Caudate nucleus (tissue), 63 donors: ENCODE measurements at places on chromosomes 4 and X.

DNA sequence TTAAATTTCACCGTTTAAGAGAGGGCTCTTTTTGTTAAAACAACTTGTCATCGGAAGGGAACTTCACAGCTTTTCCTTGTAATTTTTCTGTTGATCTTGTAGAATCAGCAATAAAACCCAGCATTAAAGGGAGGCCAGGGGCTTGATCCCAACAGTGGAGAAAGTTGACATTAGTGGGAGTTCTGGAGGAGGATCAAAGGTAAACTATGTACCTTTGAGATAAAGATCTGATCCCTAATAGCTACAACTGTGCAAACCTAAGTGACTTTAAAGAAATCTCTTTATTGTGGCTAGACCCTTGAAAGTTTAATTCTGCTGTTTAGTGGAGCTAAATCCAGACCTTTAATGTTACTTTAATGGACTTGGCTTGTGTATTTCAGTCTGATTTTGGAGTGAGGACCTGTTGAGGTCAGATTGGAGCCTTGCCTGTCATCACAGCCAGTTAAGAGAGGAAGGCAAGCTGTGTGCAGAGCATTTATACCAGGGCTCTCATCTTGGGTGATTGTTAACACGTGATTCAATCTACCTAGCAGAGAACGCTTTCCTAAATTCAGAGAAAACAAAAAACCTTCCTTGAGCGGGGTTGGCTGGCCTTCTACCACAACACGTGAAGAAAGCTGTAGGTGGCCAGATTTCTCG is 1.7 kb downstream of the DOCK11 start:
- DNase-seq = no peak

DNA sequence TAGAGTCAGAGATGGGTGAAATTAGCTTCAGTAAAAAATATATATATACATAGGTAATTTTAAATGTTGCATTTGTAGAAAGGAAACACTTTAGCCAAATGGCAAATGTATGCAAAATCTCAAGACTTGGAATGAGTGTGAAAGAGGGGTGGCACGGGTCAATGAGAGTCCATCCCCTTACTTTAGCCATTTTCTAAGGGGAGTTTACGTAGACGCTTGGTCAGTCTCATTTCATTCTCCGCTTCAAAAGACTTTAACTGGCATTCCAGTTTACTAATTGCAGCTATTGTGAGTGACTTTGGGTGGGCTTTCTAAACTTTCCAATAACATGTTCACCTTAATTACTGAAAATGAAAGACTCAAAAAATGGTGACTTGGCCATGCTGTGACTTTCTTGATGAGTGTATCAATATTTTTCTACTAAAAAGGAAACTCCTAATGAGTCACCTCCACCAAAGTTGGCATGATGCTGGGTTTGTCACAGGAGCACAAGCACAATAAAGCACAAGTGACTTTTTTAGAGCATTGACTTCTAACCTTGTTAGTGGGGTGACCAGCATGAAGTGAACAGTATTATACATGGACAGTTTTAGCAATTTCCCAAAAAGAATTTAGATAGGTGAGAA is 356.0 kb upstream of the RASGEF1B start:
- DNase-seq = no peak

GRCh38 chr4:152485726-152486276 is 50.1 kb downstream of the FBXW7 start:
- DNase-seq = no peak

DNA sequence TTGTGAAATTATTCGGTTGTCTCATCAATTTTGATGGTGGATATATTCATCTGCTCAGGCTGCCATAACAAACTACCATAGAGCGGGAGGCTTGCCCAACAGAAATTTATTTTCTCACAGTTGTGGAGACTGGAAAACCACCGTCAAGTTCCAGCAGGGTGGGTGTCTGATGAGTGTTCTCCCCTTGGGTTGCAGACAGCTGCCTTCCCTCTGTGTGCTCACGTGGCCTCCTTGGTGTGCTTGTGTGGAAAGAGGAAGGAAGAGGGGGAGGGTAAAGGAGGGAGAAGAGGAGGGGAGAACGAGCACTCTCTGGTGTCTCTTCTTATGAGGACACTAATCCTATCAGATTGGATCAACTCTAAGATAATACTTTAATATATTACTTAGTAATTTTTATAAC is 123.8 kb upstream of the TEX13D start:
- DNase-seq = no peak

DNA sequence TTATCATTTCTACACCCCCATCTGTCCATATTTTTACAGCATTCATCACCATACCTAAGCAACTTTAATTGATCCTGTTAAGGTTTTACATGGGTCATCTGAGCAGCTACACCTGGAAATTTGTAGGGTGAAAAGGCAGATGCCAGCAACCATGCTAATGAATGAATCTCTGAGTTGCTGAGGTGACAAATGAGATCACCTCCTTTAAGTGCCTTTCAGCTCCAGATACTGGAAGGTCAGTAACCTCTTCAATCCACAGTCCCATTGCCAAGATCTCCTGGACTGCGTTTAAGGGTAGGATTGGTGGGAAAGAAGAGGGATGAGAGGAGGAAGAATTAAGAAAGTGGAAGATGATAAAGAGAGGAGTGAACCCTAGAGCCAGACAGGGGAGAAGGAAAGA is 8.5 kb upstream of the BMP3 start:
- no peak for DNase-seq

DNA sequence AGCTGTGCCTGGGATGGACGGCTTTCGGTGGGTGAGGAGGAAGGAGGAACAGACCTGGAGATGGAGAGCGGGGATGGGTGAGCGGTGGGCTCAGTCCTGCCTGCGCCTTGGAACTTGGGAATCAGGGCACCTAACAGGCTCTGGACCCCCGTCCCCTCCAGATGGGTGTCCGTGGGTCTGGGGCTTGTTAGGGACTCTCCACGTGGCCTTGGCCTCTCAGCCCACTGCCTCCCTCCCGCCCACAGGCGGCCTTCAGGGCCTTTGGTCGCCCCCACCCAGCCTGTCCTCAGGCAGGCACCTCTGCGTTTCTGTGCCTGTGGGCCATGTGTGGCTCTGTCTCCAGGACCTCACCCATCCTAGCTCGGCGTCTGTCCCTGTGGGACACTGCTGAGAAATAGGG is 29.0 kb downstream of the TRMT44 start:
- no peak for DNase-seq

DNA sequence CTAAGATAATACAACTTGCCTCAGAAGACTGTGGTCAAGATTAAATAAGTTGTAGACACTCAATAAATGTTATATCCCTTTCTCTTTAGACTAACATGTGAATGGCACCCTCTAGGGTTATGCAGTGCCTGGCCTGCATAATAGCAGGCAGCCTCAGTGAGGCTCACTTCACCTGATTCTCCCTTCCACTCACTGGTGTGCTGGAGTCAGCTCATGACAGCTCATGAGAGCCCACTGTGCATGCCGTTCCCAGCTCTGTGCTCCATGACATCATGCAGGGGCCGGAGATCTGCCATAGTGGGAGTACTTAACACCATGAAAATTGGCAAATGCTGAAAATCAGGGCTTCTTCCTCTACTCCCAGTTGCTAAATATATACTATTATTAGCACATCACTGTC is 64.5 kb downstream of the TEC start:
- DNase-seq = no peak

DNA sequence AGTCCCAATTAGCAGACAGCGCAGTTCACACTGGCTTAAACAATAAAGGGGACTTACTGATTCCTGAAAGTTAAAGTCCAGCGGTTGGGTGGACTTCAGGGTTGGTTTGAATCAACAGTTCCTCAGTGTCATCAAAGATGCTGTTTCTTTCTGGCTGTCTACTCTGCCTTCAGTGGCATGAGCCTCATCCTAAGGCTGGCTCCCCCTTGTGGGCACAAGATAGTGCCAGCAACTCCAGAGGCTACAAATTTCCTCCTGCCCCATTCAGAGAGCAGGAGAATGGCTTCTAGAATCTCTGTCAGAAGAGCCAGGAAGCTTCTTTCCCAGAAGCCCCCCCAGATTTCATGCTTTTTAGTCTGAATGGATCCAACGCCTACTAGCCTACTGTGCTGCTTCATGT is 82.4 kb upstream of the MTM1 start:
- peak; percentile 37 for DNase-seq

DNA sequence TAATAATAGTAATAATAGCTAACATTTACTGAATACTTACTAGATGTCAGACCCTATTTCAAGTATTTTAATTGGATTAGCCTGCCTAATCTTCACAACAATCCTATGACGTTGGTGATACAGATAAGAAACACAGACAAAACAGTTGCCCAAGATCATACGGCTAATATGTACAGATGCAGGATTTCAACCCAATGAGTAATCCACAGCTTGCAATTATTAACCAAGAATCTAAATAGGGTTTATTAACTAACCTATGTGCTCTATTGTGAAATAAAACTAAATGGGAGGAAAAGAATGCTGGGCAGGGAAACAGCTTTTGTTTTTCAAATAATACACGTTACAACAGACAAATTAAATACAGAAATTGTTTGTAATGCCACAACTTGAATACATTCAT is 23.4 kb downstream of the FBXO8 start:
- DNase-seq = no peak

DNA sequence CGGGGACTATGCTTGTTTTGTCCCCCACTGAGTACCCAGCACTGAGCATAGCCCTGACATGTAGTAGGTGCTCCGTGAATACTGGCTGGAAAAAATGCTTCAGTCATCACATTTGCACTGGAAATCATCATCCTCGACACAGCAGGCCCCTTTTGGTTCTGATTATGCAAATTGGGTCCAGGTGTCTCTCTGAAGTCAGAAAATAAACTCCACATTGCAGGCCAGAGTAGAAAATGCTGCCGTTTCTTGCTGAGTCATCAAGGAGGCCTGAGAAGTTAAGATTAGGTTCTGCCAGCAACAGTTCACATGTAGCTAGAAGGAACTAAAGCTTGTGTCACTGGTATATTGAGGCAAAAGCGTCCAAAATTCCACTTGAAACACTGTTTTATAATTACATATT is 15.0 kb upstream of the STK32B start:
- DNase-seq = no peak

DNA sequence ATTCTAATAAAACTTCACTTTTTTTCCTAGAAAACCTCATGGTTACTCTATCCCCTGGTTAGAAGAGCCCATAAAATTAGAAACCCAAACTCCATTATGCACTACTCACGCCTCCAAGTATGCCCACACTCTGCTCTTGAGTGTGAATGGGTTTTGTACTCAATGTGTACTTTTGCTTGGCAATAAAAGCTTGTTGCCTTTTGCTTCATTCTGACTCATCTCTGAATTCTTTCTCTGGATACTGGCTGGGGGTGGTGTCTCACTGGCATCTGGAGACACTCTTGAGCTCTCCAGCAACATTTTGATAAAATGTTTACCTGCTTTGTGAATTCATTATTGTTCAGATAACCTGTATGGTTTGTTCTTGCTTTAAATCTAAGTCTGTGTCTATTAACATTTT is 963.3 kb downstream of the TRAM1L1 start:
- no peak for DNase-seq

DNA sequence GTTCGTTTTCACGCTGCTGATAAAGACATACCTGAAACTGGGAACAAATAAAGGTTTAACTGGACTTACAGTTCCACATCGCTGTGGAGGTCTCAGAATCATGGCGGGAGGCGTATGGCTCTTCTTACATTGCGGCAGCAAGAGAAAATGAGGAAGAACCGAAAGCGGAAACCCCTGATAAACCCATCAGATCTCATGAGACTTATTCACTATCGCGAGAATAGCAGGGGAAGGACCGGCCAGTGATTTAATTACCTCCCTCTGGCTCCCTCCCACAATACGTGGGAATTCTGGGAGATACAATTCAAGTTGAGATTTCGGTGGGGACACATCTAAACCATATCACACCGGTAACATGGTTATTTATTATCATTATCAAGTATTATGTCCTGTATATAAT is 2204.5 kb downstream of the ARAP2 start:
- DNase-seq = no peak

- DNase-seq = no peak
These were observed 1467.2 kb downstream of the RPA4 start for GRCh38 chrX:98350940-98351339.

DNA sequence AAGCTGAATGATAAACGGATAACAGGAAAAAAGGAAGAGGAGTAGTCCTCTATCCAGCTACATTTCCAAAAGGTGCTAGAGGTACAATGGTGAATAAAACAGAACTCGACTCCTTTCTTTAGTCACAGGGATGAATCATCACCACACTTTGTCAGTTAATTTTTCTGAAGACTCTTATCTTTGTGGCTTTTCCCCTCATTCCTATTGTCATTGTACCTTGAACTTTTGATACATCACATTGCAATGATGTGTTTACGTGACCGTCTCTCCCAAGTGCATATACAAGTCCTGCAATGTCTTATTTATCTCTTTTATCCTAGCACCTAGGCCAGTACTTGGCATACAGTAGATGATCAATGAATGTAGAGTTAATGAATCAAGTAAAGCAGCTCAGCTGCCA is 134.7 kb downstream of the LHFPL1 start:
- no peak for DNase-seq

DNA sequence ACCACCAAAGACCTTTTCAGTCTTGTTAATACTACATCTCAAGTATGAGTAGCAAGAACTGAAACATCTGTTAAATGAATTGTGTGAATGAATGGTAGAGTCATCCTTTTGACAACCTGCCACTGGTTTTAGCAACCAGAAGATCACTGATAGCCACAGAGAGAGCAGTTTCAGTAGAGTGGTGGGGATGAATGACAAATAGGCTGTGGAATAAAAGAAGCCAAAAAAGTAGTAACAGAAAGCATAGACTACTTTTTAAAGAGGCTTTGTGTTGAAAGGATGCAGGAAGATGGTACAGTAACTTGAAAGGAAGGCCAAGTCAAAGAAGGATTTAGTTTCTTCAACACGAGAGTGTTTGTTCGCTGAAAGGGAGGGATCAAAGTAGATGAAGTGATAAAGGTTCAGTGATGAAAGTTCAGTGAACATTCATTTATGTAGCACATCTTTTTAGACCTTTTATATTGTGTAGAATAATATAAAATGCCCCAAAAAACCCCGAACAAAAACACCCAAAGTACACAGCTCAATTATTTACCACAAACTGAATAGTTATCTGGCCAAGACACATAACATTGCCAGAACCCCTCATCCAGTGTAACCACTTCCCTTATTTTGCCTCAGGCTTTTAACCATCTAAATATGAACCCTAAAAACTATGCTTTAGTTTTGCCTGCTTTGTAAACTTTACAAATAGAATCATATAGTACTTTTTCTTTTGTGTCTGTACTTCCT is 40.1 kb upstream of the EIF1AX start:
- DNase-seq = no peak

DNA sequence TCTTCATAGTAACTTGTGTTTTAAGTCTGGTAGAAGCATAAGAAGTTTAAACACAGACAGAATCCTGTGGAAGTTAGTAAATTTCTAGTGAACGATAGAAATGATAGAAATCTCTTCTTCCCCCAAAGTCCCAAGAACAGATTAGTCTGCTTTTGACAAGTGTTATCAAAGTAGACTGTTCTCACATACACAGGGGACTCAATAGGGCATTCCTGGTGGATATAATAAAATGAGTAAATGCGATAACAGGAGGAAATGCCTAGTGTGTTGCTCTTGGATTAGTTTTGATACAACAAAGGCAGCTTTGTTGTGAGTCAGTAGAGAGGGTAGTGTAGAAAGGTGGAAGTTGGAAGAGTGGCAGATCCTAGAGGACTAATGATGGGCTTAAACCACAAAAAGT is 43.5 kb downstream of the CLCN3 start:
- no peak for DNase-seq

- no peak for DNase-seq
These were observed 108.8 kb upstream of the SORBS2 start for GRCh38 chr4:185920691-185921260.
